ENCODE measurements at places on chromosomes 4 and X.

GRCh38 chr4:69910016-69910782 lies 20.7 kb upstream of the CSN1S1 start:
- DNase-seq = peak; percentile 74

GRCh38 chr4:68489338-68489737 lies 42.1 kb downstream of the TMPRSS11E start:
- no peak for DNase-seq

DNA sequence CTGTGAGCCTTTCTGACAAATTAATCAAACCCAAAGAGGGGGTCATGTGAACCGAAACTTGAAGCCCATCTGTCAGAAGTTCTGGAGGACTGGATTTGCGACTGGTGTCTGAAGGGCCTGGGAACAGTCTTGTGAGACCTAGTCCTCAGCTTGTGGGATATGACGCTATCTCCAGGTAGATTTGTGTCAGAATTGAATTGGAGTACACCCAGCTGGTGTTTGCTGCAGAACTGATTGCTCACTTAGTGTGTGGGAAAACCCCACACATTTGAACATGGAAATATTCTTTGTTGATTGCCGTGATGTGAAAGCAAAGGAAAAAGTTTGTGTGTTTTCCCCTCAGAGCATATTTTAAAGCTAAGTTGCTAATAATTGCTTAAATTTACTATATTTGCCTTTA lies 30.3 kb upstream of the TMSB15B start:
- DNase-seq = no peak

DNA sequence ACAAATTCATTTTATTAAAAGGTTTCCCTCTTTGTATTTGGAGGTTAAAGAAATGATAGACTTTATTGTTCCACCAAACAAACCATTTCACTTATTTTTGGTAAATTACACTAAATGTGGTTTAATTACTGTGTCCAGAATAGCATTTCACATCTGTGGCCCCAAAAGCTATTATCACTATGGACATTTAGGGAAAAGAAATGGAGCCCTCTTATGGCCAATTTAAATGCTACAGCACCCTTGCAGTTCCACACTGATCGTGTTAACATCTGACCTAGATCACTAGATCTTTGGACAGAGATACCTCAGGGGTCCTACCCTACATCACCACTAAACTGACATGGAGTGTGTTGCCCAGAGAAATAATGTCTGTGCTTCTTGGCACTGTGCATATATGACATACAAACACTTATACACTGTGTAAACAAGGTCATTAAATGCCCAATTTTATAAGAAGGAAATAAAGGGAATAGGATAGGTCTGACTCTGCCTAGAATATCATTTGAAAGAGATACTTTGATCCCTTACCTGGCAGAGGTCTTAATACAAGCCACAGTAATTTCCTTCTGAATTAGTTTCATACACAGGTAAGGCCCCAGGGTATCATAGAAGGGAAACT lies 163.9 kb downstream of the KDR start:
- peak; percentile 49 for DNase-seq

- DNase-seq = peak; percentile 75
These were observed 193.0 kb downstream of the GPC3 start for GRCh38 chrX:133792198-133792953.

- DNase-seq = no peak
These were observed 556.8 kb downstream of the GABRG1 start for GRCh38 chr4:45566896-45567603.
